ENCODE measurements at places on chromosomes 6 and 20.

- DNase-seq = no peak
Observed at GRCh38 chr20:44180814-44181213, 6.2 kb downstream of the JPH2 start.

- no peak for DNase-seq
Observed at GRCh38 chr6:215335-216034, 76.8 kb upstream of the DUSP22 start.

DNA sequence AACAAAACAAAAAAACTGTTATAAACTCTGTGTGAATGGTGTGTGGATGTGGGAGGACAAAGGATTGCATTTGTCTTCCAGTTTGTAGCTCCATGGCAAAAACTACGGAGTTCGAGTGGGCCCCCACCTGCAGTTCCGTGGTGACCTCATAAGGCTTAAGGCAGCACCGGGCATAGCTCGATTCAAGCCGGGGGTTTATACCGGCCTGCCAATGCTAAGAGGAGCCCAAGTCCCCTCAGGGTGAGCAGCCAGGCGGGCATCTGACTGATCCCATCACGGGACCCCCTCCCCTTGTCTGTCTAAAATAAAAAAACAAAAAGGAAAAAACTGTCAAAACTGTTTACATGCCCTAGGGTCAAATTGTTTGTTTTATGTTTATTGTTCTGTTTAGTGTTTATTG is 463.2 kb upstream of the HTR1E start:
- DNase-seq = no peak

GRCh38 chr6:2507521-2508037 is 243.1 kb downstream of the MYLK4 start:
- no peak for DNase-seq

DNA sequence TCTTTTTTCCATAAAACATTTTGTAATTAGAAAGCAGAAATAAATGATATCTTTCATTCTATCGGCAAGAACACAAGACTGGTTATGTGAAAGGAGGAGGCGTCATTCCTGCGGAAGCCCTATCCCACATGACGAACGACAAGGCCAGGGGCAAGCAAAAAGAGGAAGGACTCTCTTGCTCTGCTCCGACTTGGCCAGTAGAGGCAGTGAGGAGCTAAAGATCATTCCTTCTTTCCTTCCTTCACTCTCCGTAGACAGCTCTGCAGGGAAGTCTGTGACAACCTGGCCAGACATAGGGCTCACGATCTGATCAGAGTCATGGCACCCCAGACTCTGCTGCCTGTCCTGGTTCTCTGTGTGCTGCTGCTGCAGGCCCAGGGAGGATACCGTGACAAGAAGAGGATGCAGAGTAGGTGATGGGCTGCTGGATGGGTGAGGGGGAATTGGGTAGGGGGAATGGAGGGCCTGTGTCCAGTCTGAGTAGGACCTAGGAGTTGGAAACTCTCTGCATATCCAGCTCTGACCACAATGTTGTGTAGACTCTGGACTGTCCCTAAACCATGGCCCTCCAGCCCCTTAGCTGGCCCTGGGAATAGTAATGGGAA is at the start of gene WFDC10A:
WFDC10A (plus strand) TSS at position 244 of the 605 bp plus-strand sequence; CDS start at position 319, 75 bp downstream.
- DNase-seq = peak; percentile 56

DNA sequence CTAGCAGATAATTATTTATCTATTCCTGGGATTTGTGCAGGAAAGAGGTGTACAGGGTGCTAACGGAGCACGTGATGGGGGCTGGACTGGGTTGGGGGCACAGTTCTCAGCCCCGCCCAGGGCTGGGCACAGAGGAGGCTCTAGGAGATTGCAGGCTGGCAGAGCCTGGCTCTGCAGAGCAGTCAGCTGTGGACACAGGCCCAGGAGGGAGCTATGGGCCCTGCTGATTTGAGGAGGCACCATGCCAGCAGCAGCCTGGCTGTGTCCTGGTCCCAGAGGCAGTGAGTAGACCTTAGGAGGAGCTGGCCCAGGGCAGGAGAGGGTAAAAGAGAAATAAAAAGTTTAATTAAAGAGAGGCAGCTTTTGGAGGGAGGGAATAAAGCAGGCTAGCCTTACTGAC is 19.3 kb downstream of the MAFB start:
- DNase-seq = no peak

DNA sequence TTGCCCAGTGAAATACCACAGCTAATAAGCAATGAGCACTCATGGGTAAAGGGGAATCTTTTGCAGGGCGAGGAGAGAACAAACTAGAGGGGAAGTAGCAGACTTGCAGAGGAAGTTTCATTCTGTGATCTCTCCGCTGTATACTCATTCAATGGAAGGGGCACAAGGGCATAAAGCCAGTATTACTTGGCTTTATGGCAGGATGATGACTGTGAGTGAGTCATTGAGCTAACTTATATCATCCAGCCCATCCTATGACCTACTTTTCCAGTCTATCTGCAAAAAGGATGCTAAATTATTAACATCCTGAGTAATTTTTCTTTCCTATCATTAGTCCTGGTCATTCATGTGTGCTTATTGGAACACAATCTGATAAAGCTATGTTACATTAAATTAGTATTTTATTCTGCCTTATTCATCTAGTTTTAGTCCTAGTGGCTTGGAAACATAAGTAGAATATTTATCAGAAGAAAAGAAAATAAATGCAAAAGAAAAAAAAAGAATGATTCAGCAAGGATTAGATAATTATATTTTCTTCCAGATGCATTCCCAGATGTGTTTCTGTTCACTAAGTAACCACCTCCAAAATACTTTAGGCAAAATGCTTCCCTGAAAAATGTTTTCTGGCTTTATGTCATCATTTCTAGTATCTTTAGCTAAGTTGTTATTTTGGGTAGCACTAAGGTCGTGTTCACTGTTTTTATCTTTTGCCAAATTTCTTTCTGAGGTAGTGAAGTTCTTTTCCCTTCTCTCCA is 471.7 kb downstream of the CDKAL1 start:
- no peak for DNase-seq

DNA sequence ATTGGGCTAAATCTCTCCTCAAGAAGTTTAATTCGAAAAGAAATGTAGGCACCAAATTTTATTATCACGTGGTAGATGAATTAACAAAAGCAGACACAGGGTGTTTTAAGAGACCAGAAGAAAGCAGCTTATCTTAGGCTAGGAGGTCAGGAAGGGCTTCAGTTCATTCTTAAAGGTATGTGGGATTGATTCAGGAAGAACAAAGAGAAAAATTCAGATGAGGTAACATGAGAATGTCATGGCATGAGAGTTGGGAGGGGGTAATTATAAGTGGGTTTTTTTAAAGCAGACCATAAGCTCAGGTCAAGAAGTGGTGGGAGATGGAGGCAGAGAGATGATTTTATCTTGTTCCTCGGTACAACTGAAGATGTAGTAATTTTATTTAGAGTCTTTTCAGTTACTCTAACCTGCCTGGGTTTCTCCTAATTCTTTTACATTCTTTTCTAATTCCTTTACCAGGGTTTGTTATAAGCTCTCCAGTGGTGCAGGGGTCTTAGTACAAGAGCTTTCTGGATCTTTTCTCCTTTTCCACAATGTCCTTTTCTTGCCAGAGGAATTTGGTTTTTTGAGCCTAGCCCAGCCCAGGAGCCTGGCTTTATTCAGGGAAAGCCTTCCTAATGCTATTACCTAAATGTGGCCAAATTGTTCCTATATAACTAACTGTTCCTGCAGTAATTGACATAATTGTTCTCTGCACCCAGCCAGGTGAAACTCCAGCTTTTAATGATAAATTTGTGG is 474.1 kb upstream of the BTBD3 start:
- no peak for DNase-seq

- no peak for DNase-seq
Observed at GRCh38 chr6:2725364-2725988, 25.2 kb downstream of the MYLK4 start.

GRCh38 chr6:35425284-35425683 is 26.9 kb upstream of the FANCE start:
- DNase-seq = no peak

- DNase-seq = no peak
Observed at GRCh38 chr20:49518576-49518975, 36.1 kb upstream of the KCNB1 start.

GRCh38 chr6:142303176-142303533 is 1.3 kb downstream of the ADGRG6 start:
- DNase-seq = no peak

DNA sequence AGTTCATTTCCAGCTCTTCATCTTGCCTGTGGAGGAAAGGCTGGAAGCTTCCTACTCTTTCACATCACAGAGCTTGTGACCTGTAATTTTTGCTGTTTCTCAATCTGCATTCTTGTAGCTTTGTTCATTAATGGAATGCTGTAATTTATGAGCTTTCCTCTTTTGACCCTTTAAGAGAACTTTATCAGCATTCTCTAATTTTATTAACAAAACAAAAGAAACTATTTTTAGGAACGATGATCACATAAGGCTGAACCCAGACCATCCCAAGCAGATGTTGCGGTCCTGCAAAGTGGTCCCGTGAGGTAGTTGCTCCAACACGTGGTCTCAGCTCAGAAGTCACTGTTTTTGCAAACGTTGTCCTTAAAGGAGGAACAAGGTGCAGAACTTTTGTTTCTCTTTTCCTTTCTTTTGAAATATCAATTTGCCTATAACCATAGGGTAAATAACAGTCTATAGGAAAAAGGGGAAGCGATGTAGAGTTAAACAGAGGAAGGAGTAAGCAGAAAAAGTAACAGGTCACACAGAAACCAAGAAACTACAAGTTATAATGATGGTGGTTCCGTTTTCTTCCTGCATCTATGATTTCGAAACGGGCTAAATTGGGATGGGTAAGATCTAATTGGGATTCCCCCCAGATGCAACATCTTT is 121.3 kb upstream of the PHACTR1 start:
- DNase-seq = no peak

GRCh38 chr20:1509237-1509636 is 18.0 kb upstream of the SIRPB2 start:
- DNase-seq = no peak

DNA sequence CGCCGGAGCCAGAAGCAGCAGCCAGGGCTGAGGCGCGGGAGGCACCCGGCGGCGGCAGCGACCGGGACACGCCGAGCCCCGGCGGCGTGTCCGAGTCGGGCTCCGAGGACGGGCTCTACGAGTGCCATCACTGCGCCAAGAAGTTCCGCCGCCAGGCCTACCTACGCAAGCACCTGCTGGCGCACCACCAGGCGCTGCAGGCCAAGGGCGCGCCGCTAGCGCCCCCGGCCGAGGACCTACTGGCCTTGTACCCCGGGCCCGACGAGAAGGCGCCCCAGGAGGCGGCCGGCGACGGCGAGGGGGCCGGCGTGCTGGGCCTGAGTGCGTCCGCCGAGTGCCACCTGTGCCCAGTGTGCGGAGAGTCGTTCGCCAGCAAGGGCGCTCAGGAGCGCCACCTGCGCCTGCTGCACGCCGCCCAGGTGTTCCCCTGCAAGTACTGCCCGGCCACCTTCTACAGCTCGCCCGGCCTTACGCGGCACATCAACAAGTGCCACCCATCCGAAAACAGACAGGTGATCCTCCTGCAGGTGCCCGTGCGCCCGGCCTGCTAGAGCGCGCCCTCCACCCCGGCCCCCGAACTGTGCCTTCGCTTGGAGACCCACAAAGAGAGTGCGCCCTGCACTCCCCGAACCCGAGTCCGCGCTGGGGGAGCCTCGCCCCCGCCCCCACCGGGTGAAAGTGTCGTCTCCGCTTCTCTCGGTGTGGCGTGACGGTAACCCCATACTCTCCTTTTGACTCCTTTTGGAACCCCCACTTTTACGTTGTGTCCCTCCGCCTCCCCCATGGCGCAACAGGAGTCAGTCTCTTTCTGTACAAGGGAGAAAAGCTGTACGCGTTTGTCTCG is 1.6 kb downstream of the INSM1 start:
- DNase-seq = peak; percentile 64

DNA sequence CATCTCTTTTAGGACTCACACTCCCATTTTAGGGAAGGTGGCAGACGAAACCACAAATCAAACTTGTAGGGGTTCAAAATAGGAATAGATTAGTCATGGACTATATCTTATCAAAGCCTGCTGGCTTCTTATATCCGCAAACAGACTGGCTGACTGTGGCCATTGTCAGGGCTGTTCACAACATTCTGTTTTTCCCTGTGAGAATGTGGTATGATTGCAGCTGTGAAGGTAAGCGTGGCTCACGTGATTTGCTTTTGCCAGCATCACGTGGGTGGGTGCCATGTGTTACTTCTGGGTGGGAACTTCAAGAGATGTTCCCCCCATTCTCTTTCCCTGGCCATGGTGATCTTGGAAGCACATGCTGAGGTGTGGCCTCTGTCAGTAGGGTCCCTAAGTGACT is 5.9 kb downstream of the IP6K3 start:
- DNase-seq = peak; percentile 42

GRCh38 chr6:101926149-101926925 is 532.8 kb downstream of the GRIK2 start:
- peak; percentile 7 for DNase-seq

DNA sequence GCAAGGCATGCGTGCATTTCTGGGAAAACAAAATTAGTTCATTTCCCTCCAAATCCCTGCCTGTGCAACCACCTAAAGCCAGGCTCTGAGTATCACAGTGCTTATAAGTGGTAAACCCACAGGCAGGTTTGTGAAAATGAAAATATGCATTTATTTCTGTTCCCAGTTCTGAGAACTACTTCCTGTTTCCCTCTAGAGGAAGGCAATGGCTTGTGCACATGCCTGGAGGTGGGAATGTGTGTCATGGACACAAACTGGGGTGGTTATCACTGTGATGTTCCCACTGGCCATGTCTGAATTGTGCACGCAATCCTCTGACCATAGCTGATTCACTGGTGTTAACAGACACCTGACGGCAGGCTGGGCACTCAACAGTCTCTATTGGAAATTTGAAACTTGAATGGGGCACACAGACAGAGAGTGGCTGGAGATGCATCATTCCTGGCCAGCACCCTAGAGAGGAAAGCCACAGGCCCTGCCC is 26.3 kb downstream of the FAM110A start:
- DNase-seq = no peak

DNA sequence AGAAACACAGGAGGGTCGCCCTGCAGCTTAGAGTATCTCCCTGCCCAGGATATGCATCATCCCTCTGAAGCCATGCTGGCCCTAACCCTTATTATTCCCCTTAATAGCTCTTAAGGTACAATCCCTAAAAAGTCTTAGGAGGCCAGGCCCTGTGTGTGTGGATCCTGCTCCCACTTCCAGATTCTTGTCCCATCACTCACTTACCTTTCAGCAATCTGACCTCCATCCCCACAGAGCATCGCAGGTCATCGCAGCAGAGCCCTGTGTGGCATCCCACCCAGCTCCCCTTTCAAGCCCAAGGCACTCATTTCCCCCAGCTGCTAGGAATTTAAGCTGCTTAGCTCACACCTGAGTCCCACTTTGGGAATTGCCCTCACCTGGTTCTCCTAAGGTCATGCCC is 223.8 kb upstream of the SMLR1 start:
- DNase-seq = no peak

DNA sequence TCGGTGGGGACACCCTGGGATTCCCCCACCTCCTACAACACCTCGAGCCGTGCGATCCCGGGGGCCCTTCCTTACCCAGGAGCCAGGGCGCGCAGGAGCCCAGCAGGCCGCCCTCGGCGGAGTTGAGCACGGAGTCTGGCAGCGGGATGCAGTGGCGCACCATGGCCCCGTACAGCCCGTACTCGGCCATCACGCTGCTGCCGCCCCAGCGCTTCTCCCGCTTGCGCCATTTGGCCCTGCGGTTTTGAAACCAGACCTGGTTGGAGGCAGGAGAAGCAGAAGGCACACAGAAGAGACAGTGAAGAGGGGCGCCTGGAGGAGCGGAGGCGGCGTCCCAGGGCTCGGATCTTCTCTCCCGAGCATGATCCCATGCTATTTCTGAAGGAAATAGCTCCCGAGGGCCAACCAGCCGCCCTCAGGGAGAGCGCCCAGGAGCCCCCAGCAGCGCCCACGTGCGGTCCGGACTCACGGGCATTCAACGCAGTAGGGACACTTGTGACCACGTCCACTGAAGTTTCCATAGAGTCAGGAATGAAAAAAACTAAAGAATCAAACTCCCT is 4.3 kb downstream of the VSX1 start:
- no peak for DNase-seq
